ENCODE measurements at places on chromosomes 5 and 9.
A peak's percentile ranks its signal among the peaks of the same experiment; 100 is the strongest.

DNA sequence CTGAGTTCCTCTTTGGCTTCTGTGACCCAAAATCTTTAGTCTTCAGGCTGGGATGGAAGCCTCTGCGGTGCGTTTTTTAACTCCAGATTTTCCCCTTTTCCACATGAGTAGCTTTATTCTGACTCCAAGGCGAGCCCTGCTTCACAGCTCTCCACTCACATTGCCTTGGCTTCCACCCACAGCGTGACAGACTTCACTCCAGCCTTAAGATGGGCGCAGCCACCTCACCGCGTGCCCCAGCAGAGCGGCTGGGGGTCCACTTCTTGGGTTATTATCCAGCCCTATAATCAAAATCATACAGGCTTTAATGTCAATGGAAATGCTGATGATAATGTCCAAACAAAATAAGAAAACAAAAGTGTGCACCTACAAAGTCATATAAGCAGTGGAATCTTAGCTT is 1.2 kb downstream of the EXOC3 start:
- DNase-seq: no peak

DNA sequence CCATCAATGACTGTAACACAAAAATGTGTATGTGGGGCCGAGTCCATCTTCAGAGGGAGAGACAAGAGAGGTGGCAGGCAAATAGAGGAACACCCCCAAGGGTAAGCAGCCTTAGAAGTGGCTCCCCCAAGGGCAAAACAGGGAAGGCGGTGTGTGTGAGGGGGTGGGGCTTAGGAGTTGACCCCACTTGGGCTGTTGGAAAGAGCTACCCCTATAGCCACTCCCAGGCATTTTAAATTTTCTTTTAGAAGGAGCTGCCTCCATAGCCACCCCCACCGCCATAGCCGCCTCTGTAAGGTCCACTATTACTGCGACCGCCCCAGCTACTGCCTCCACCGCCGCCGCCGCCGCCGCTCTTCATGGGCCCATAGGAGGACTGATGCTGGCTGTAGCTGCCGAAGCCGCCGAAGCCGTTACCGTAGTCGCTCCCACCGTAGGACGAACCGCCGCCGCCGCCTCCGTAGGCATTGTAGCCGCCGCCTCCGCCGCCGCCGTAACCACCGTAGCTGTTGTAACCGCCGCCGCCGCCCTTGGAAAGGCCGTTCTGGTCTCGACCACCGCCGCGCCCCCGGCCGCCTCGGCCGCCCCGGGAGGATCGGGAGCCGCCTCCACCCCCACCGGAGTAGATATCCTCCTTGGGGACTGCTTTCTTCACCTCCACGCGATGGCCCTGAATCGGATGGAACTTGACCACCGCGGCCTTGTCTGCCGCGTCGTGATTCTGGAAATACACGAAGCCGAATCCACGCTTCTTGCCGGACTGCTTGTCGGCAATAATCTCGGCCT is 1.1 kb downstream of the HNRNPA0 start:
- peak; percentile 36 for DNase-seq

- no peak for DNase-seq
These were observed 162.9 kb upstream of the ELL2 start for GRCh38 chr5:96124589-96124988.

- DNase-seq: no peak
These were observed 95.4 kb downstream of the PAM start for GRCh38 chr5:102850503-102850902.

- no peak for DNase-seq
These were observed 6.9 kb upstream of the SLC27A4 start for GRCh38 chr9:128333451-128333869.

Data from activated gamma-delta T cell treated with Interleukin-2 at 50 U/mL for 16 hours (primary cell).